H1 (cell line): ENCODE measurements at places on chromosomes 4 and X. TPM values are rescaled to one million over a fixed set of nuclear protein-coding genes. Genes with fewer than 3 reads are reported as not detected.

GRCh38 chr4:166741742-166742141 lies 492.6 kb downstream of the SPOCK3 start:
- DNase-seq, result no peak

DNA sequence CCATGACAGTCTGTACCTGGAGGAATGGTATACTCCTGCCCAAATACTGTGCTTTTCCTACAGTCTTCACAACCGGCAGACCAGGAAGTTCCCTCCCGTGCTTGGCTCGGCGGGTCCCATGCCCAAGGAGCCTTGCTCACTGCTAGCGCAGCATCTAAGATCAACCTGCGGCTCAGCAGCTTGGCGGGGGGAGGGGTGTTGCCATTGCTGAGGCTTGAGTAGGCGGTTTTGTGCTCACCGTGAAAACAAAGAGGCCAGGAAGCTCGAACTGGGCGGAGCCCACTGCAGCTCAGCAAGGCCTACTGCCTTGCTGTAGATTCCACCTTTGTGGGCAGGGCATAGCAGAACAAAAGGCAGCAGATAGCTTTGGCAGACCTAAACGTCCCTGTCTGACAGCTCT lies 152.7 kb downstream of the TEX11 start:
- DNase-seq, result peak; percentile 48

DNA sequence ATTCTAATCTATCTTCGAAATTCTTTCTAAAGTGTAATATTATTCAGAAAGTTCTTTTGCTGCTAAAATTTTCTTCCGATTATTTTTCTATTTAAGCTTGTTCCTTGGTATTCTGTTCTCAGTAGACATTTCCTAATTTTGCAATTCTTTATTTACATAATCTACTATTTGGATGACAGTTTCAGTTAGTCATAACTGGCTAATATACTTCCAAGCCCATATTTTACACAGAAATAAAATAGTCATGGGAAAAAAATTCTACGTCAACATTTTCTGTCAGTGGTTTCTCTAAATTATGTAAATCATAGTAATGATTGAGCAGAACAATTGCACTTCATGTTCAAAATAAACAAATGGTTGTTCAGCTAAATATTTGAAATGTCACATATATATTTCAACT lies 178.0 kb upstream of the ANKRD50 start:
- no peak for DNase-seq

DNA sequence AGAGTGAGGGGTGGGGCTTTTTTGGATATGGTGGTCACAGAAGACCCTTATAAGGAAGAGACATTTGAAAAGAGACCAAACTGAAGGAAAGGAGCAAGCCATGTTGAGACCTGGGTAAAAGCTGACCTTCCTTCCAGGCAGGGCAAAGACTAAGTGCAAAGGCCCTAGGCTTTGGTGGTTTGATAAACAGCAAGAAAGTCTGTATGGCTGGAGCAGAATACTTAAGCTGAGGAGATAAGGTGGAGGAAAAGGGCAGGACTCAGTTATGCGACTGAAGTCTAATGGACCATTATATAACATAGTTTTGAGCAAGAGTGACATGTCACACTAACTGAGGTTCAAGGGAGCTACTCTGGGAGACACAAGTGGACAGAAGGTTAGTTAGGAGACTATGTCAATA lies 20.0 kb downstream of the SH3RF1 start:
- no peak for DNase-seq

The TMEM31 gene
- not detected in 2 replicates for total RNA-seq

DNA sequence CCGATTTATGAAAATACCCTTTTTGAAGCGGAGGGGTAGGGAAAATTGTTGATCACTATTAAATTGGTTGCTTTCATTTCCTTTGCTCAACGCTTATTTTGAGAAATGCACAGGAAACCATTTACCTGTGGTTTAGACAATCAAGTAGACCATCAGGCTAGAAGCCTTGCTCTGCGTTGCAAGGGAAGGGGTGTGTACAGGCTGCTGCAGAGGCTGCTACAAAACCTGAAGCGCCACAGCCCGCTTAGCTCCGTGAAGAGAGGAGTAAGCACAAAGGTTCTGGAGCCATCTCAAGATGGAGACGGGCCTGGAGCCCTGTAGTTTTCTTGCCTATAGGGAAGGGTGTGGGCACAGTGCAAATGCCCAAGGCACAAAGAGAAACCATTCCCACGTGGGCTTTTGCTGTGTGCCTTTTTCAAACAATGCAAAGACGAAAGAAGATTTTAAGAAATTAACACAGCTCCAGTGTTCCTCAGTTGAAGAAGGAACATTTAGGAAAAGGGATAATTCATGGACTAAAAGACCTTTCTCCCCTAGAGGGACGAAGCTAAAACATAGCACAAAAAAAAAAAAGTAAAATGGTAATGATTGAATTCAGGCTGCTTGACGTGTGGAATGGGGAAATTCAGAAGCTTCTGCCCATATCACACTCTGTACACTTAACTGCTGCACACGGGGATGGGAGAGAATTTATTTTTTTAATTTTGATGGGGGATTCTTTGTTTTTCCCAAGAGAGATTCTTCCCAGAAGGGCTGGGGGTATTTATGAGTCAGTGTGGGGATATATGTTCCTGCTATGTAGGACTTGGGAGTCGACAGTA lies 3.5 kb downstream of the TMSB4X start:
- no peak for DNase-seq
